ENCODE measurements at places on chromosomes 4 and X. TPM values are rescaled to one million over a fixed set of nuclear protein-coding genes. Genes with fewer than 3 reads are reported as not detected.

- H3K27me3 ChIP-seq = no peaks in the 10 kb centered on the region
- no peak overlapping the region for H3K27ac ChIP-seq
- H3K4me3 ChIP-seq = no peak overlapping the region
- DNase-seq = no peak
- H3K36me3 ChIP-seq = no peaks in the 10 kb centered on the region
Measured at GRCh38 chrX:68834371-68835103, 5.7 kb downstream of the EFNB1 start.

DNA sequence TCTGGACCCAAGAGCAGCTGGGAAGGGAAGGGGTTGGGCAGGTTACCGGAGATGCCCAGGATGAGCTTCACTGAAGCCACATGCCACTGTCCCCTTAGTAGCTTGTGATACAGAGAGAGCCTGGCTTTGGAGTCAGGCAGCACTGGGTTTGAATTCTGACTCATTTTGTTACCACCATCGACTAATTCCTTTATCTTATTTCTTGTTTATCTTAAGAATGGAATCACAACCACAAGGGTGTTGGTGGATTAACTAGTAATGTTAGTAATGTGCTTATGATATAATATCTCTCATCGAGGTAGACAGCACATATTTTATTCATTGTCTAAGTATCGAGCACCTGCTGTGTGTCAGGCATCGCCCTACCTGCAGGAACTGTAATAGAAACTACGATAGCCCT is 17.7 kb upstream of the STX18 start:
- H3K4me1 ChIP-seq = no peaks in the 10 kb centered on the region
- H3K27ac ChIP-seq = no peak overlapping the region
- H3K4me3 ChIP-seq = no peak overlapping the region
- no peaks in the 10 kb centered on the region for H3K27me3 ChIP-seq

- peaks cover 3% of the 10 kb centered on the region for H3K27me3 ChIP-seq
- no peaks in the 10 kb centered on the region for H3K4me1 ChIP-seq
- H3K4me3 ChIP-seq = no peak overlapping the region
- H3K36me3 ChIP-seq = no peaks in the 10 kb centered on the region
- no peak for DNase-seq
Measured at GRCh38 chr4:55259294-55259693, 86.7 kb upstream of the SRD5A3 start.

- DNase-seq = no peak
- H3K27me3 ChIP-seq = no peaks in the 10 kb centered on the region
- H3K4me1 ChIP-seq = no peaks in the 10 kb centered on the region
- no peak overlapping the region for H3K27ac ChIP-seq
Measured at GRCh38 chr4:13007802-13008470, 476.2 kb downstream of the RAB28 start.

- H3K4me1 ChIP-seq = peaks cover 3% of the 10 kb centered on the region
- H3K4me3 ChIP-seq = no peak overlapping the region
- no peak for DNase-seq
Measured at GRCh38 chrX:154660541-154660940, 7.2 kb upstream of the CTAG2 start.

- H3K27ac ChIP-seq = no peak overlapping the region
- H3K4me3 ChIP-seq = no peak overlapping the region
- H3K27me3 ChIP-seq = no peaks in the 10 kb centered on the region
- DNase-seq = no peak
Measured at GRCh38 chr4:36207831-36208520, 36.3 kb downstream of the ARAP2 start.

- no peak overlapping the region for H3K4me3 ChIP-seq
- H3K36me3 ChIP-seq = no peaks in the 10 kb centered on the region
- no peak overlapping the region for H3K27ac ChIP-seq
- no peaks in the 10 kb centered on the region for H3K27me3 ChIP-seq
- DNase-seq = no peak
Measured at GRCh38 chr4:120664851-120665250, 257.7 kb downstream of the PRDM5 start.

GRCh38 chrX:119235051-119235511 is 1.0 kb upstream of the PGRMC1 start:
- H3K27me3 ChIP-seq = peaks cover 6% of the 10 kb centered on the region
- no peak overlapping the region for H3K4me3 ChIP-seq
- no peak for DNase-seq
- no peaks in the 10 kb centered on the region for H3K36me3 ChIP-seq
- no peak overlapping the region for H3K27ac ChIP-seq

- H3K27ac ChIP-seq = peak overlapping the region; percentile 74
- peaks cover 54% of the 10 kb centered on the region for H3K4me1 ChIP-seq
- no peaks in the 10 kb centered on the region for H3K27me3 ChIP-seq
- no peaks in the 10 kb centered on the region for H3K36me3 ChIP-seq
Measured at GRCh38 chrX:109889289-109890006, 113.5 kb upstream of the TMEM164 start.

DNA sequence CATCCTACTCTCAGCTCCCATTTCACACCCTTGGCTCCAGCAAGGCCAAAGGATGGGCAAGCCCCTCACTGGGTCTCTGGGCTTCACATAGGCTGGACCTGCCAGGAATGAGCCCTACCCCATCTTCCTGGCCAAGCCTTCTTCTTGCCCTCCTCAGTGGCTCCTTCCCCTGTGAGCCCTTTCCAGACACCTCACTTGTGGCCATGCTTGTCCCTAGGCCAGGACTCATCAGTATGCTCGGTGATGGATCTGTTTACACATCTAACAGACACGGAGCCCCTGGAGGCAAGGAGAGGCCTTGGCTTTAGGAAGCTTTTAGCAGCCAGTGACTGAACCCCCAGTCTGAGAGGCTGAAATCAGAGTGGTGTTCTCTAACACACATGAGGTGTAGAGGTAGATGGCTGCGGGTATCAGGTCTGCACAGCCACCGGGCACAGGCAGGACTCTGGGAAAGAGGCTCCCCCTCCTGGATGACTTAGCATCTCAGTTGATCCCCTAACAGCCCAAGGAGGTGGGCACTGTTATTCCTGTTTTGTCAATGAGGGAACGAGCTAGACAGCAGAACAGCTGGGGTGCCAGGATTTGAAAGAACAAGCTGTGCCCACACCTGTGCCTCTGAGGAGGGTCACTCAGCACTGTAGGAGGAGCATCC is 44.8 kb downstream of the PPP2R2C start:
- H3K27ac ChIP-seq = no peak overlapping the region
- H3K4me1 ChIP-seq = no peaks in the 10 kb centered on the region
- DNase-seq = no peak
- no peak overlapping the region for H3K4me3 ChIP-seq

DNA sequence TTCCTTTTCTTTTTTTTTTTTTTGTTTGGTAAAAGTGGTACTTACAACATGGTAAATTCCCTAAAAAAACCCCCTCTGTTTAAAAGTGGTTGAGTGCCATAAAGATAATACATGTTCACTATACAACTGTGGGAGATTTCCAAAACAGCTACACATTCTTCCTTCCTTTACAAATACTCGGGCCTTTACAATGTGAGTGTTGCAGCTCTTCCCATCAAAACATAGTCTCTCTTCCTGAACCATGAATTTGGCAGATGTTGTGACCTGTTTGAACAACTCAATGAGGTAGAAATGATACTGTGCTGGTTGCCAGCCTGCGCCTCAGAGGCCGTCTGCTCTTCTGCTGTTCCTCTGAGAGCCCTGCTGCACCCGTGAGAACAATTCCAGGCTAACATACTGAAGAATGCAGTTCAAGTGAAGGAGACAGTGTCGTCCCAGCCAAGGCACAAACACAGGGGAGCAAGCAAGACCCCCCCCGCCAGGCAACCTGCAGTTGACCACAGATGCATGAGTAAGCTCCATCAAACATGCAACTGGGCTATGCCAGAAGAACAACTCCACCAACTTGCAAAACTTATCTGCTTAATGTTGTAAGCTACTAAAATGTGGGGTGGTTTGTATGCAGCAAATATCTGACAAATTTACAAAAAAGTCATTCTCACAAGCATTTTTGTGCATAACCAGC is 645.0 kb downstream of the PCDH7 start:
- H3K4me1 ChIP-seq = no peaks in the 10 kb centered on the region
- DNase-seq = no peak
- no peak overlapping the region for H3K4me3 ChIP-seq
- H3K27me3 ChIP-seq = no peaks in the 10 kb centered on the region

DNA sequence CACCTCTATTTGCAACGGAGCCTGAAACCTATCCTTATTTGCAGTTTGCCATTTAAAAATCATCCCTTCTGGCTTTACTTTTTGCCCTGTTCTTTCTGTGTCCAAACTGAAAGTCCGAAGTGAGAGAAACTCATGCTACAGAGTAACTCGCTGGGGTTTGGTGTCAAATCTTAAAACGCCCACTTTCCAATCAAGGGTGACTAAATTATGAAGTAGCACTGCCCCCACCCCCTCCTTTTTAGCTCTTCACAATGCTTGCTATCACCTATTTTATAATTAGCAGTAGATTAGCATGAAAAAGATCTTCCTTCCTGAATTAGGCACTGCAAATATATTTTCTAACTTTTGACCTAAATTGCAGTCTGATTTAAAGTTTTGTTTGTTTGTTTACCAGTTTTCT is 52.5 kb downstream of the VGLL1 start:
- H3K27ac ChIP-seq = no peak overlapping the region
- H3K27me3 ChIP-seq = no peaks in the 10 kb centered on the region
- no peaks in the 10 kb centered on the region for H3K36me3 ChIP-seq
- no peak overlapping the region for H3K4me3 ChIP-seq
- DNase-seq = no peak
- H3K4me1 ChIP-seq = no peaks in the 10 kb centered on the region

- no peak overlapping the region for H3K27ac ChIP-seq
- H3K27me3 ChIP-seq = no peaks in the 10 kb centered on the region
- H3K4me3 ChIP-seq = no peak overlapping the region
- no peaks in the 10 kb centered on the region for H3K36me3 ChIP-seq
- no peak for DNase-seq
- H3K4me1 ChIP-seq = peaks cover 8% of the 10 kb centered on the region
Measured at GRCh38 chrX:47360423-47361179, 9.8 kb upstream of the ZNF157 start.

DNA sequence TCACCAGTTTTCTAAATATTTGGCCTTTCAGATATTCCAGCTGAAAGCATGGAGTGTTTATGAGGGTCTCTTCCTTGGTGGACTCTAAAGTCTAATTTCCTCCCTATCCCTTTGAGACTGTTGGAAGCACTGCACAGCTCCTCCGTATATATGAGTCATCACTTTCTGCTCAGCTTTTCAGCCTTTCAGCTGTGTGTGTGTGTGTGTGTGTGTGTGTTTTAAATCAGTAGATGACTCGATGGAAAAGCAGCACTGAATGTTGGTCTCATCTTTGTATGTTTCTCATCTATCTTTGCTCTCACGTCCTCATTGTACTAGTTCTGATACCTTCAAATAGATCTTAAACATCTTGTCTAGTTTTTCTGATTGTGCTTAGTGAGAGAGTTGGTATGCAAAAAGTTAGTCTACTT is 81.6 kb downstream of the ZFX start:
- H3K4me3 ChIP-seq = no peak overlapping the region
- H3K27ac ChIP-seq = no peak overlapping the region
- H3K27me3 ChIP-seq = peaks cover 9% of the 10 kb centered on the region
- no peaks in the 10 kb centered on the region for H3K4me1 ChIP-seq
- H3K36me3 ChIP-seq = no peaks in the 10 kb centered on the region

GRCh38 chr4:55107054-55107453 is 18.3 kb downstream of the KDR start:
- no peak for DNase-seq
- H3K36me3 ChIP-seq = no peaks in the 10 kb centered on the region
- H3K4me3 ChIP-seq = no peak overlapping the region
- peaks cover 2% of the 10 kb centered on the region for H3K27me3 ChIP-seq
- H3K4me1 ChIP-seq = no peaks in the 10 kb centered on the region
- H3K27ac ChIP-seq = no peak overlapping the region

DNA sequence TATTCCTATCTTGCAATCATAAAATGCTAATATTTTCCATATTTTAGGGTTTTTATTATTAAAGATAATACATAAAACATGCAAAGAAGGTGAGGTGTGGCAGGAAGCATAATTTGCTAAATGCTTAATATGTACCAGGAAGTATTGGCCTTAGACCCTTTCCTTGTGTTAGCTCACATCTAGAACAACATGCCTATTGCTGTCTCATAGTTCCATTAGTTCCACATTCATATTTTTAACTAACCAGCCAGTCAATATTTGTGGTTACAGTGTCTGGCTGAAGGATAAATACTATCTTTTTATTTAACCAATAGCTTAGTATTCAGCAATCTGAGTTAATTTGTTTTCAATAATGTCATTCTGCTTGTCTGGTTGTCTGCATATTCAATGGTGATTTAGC is 432.6 kb downstream of the INPP4B start:
- H3K27me3 ChIP-seq = no peaks in the 10 kb centered on the region
- no peaks in the 10 kb centered on the region for H3K4me1 ChIP-seq
- no peak overlapping the region for H3K4me3 ChIP-seq
- H3K36me3 ChIP-seq = no peaks in the 10 kb centered on the region
- H3K27ac ChIP-seq = no peak overlapping the region
- DNase-seq = no peak

DNA sequence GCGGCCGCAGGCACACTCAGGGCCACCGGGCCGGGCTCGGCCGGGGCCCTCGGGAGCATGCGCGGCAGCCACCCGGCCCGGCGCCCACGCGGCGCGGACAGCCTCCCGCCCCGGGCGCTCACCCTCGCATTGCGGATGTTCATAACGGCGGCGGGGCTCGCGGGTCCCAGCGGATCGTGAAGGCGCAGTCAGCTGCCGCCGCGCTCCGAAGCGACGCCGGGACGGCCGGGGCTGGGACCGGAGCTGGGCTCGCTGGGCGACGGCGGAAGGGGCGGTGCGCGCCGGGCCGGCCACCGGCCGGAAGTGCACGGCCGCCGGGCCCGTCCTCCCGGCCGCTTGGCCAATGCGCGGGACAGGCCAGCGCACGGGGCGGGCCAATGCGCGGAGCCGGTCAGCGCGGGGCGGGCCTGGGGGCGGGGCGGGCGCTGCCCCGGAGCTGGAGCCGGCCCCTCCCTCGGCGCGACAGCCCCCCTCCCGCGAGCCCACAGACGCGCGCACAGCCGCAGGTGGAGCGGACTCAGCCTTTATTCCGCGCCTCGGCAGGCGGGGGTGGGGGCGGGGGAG is at the start of gene NAA10:
TSS of gene NAA10 (minus strand) at position 276 of the 564 bp plus-strand sequence. CDS start at position 143, 133 bp downstream.
- no peaks in the 10 kb centered on the region for H3K27me3 ChIP-seq
- H3K36me3 ChIP-seq = peaks cover 38% of the 10 kb centered on the region

DNA sequence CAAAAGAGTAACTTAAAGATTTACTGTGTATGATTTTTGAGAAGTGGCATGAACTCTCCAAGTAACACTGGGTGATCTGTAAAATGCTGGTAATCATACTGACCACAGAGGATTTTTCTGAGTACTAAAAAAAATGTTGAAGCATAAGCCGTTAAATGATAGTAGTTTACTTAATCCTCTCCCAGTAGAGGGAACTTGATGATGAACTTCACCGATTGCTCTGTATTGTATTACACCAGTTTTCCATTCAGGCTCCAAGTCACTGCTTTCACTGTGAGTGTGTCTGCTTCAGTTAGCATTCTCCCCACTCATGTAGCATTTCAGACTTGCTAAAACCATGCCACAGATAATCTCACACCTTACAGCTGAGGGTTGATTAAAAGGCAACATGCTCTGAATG is 294.1 kb downstream of the GBA3 start:
- no peak overlapping the region for H3K4me3 ChIP-seq
- DNase-seq = no peak
- H3K27me3 ChIP-seq = no peaks in the 10 kb centered on the region
- H3K4me1 ChIP-seq = no peaks in the 10 kb centered on the region
- H3K36me3 ChIP-seq = no peaks in the 10 kb centered on the region

The PTPN13 gene
- 0.36 TPM for polyA plus RNA-seq

The C4orf50 gene
- polyA plus RNA-seq = not detected

The ZNF157 gene
- polyA plus RNA-seq = not detected

The CENPVL1 gene
- polyA plus RNA-seq = not detected

The CD38 gene
- 2.3 TPM for polyA plus RNA-seq

The SPANXC gene
- not detected for polyA plus RNA-seq

The CLCN4 gene
- polyA plus RNA-seq = 0.27 TPM

The SSX4B gene
- not detected for polyA plus RNA-seq

All from CD14-positive monocyte (primary cell).